Type B pancreatic cell (in vitro differentiated cells): ENCODE measurements at places on chromosomes 2 and 18. TPM values are rescaled to one million over a fixed set of nuclear protein-coding genes. Genes with fewer than 3 reads are reported as not detected.
A peak's percentile ranks its signal among the peaks of the same experiment; 100 is the strongest.

The ATP8B1 gene
- 21.7 and 52.9 TPM in 2 replicates for total RNA-seq

The SERPINB3 gene
- 0.86 and 0.94 TPM in 2 replicates for total RNA-seq

DNA sequence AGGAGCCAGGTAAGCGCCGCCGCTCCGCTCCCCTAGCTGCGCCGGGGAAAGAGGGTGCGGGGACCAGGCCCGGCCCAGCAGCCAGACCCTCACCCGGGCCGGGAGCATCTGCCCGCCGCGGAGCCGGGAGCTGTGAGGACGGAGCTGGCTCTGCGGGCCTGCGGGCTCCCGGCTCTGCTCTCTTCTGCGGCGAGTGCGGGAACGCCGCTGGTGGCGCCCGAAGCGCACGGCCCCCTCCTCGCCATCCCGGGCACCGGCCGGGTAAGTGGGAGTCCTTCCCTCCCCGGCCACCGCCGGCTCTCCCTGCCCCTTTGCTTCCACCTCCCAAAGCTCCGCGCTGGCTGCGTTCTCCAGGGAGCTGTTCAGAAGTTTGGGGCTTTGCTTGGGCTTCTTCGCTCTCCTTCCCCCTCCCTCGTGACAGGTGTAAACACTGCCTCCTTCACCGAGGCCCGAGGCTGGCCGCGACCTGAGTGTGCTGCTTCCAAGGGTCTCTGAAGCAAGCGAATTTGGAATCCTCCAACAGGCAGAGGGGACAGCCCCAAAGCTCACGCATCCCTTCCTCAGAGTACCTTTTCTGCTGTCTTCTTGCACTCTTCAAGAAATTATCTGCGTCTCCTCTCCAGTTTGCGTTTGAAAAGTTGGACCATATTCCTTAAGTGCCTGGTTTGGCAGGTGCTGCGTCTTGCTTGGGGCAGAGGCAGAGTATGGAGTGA, 632 bp downstream of the AFTPH start:
- no peak for DNase-seq

DNA sequence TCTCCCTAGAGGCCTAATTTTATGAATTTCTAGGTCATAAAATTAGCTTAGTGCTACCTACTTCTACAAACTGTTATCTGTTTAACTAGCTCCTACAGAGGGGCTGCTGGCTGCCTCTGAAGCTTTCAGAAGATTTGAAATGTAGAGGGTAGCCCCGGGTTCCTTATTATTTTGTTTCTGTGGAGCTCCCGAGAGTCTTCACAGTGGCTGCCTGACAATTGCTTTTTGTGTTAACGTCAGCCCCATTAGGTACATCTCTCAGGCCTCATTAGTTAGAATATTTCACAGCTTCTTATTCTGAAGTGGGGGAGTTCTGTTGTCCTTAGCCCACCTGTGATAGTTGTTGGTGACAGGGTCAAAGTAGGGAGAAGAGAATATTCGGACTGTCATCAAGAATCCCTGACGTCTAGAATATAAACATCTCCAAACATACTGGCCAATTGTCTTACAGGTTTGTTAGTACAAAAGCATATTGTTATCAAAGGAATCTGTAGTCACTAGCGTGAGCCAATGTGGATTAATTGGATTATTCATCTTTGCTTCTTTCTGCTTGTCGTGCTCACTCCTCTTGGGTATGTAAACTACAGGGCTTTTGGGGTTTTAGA, 77.5 kb downstream of the DIS3L2 start:
- DNase-seq, result no peak

- no peak for DNase-seq
Measured at GRCh38 chr2:141137122-141137693, 993.6 kb downstream of the LRP1B start.

GRCh38 chr18:50724751-50725151, 95.1 kb downstream of the MRO start:
- no peak for DNase-seq

DNA sequence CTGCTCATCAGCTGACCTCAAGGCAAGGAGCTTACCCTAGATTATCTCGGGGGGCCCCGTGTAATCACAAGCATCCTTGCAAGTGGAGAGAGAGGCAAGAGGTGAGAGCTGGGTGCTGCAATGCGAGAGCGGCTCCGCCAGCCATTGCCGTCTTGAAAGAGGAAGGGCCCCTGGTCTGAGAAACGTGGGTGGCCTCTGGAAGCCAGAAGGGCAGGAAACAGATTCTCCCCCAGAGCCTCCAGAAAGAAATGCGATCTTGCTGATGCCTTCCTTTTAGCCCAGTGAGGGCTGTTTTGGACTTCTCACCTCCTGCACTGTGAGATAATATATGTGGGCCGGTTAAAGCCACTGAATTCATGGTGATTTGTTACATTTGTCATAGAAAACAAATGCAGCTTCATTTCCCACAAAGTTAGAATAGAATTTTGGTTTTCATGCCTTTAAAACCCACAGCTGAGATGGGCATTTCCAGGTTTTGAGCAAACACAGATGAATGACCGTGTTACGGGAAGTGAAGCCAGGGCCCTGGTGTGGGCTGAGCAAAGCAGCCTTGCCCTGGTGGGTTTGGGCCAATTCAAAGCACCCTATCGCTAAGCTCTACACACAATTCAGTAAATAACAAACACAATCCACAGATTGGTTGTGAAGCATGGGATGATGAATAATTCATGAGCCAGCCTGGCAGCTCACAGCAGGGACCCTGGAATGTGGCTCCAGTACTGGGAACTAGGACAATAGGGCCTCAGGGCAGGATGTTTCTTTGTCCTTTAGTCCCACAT, 319.9 kb upstream of the HS6ST1 start:
- peak; percentile 64 for DNase-seq

- peak; percentile 94 for DNase-seq
Measured at GRCh38 chr2:20635675-20636584, 15.0 kb downstream of the HS1BP3 start.

- no peak for DNase-seq
Measured at GRCh38 chr2:60671966-60672365, 84.1 kb upstream of the PAPOLG start.

GRCh38 chr2:227805578-227805977, 8.1 kb upstream of the CCL20 start:
- DNase-seq, result no peak

DNA sequence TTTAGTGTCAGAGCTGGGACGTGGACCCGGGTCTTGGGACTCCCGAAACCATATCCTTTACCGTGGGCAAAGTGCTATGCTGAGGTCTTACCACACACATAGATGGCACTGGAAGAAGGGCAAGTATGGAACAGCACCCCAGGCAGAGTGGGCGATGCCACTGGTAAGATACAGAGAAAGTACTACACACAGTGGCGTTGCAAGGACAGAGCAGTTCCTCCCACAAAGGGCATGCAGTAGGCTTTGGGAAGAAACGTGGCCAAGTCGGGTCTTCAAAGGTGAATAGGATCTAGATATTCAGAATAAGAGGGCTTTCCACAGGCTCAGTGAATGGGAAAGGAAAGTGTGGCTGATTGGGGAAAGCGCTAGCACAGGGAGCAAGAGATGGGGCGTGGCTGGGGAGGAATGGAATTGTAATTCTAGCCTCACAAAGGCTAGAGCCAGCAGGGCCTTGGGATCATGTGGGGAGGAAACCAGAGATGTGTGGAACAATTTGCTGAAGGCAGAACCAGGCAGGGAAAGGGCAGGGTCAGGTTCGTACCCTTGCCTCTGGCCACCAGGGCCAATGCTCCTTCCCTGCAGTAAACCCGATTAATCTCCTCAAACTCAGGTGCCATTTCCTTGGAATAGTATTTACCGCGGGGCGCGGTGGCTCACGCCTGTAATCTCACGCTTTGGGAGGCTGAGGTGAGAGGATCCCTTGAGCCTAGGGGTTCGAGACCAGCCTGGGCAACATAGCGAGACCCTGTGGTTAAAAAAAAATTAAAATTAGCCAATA, 36.0 kb downstream of the PCBP1 start:
- DNase-seq, result no peak

- no peak for DNase-seq
Measured at GRCh38 chr2:29607038-29607420, 314.4 kb downstream of the ALK start.
